Adipose tissue (tissue), 3 donors: ENCODE measurements at places on chromosomes 6 and 20. TPM values are rescaled to one million over a fixed set of nuclear protein-coding genes. Genes with fewer than 3 reads are reported as not detected.

ANKRD66 gene
- not detected for polyA plus RNA-seq

CST2 gene
- polyA plus RNA-seq = not detected

FKBP1C gene
- 2.8 TPM for polyA plus RNA-seq

MUC22 gene
- polyA plus RNA-seq = not detected

HLA-DOA gene
- polyA plus RNA-seq = 1.5 TPM

RAET1E gene
- polyA plus RNA-seq = 0.56 TPM
